M059J (cell line): ENCODE measurements at places on chromosomes 4 and X. TPM values are rescaled to one million over a fixed set of nuclear protein-coding genes. Genes with fewer than 3 reads are reported as not detected.
A peak's percentile ranks its signal among the peaks of the same experiment; 100 is the strongest.

CSAG2 gene
- total RNA-seq, result not detected in 2 replicates

ADH7 gene
- total RNA-seq, result not detected in 2 replicates

GRCh38 chrX:23789386-23790154, 6.6 kb downstream of the SAT1 start:
- no peak for DNase-seq

DNA sequence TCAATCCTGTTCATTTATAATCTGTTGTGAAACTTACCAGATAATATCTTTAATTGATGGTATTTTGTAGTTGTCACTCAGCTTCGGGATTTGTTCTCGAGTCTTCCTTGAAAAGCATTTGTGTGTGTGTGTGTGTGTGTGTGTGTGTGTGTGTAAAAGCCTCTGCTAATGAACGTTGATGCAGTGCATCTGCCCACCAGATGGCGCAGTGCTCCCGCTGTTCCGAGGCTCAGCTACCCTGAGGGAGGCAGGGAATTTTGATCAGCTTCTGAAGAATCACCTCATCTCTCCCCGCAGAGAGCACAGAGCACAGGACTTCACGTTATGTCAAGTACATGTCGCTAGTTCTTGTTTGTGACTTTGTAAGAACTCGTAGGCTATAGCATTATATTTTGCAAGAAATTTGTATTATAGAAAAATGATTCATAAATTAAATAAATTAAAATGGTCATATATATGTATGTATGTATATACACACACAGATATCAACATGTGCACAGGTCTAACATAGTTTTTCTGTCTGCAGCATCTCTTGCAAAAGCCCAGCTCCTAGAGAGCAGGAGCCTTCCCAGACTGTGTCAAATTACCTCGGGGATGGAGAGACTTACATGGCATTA, 316.7 kb upstream of the IGFBP7 start:
- DNase-seq, result peak; percentile 60
